ENCODE measurements at places on chromosomes 2 and 18.

DNA sequence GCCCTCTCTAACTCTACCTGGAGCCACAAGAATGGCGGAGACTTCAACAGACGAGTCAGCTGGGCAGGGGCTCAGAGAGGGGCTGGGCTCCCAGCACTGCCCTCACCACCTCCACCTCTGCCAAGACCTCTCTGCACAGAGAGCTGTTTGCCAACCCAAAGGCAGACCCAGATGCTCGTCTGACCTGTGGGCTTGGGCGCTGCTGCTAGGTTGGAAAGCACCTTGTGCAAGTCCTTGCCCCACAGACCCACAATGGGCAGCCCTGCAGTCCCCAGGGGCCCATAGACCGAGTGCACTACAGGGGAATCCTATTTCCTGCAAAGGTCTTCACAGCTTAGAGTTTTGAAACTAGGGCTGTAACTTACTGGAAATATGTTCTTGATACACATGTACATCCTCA, 13.3 kb downstream of the ACKR3 start:
- DNase-seq: no peak

DNA sequence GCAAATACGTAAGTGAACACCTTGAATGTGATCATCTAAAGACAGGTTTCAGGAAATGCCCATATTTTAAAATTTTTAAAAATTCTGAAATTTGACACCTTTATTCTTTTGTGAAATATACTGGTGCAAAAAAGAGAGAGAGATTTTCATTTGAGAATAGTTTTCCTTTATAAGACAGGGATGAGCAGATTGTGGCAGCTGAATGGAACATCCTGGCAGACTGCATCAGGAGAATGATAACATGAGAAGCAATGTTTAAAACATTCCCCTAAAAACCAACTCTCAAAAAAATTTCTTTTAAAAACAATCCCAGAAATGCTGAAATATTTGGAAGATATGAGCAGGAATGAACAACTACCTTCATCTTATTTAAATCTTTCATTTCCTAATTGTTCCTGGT, 744.8 kb upstream of the ID2 start:
- DNase-seq: no peak

- no peak for DNase-seq
These were observed 10.4 kb downstream of the DNAJC10 start for GRCh38 chr2:182726473-182726872.

DNA sequence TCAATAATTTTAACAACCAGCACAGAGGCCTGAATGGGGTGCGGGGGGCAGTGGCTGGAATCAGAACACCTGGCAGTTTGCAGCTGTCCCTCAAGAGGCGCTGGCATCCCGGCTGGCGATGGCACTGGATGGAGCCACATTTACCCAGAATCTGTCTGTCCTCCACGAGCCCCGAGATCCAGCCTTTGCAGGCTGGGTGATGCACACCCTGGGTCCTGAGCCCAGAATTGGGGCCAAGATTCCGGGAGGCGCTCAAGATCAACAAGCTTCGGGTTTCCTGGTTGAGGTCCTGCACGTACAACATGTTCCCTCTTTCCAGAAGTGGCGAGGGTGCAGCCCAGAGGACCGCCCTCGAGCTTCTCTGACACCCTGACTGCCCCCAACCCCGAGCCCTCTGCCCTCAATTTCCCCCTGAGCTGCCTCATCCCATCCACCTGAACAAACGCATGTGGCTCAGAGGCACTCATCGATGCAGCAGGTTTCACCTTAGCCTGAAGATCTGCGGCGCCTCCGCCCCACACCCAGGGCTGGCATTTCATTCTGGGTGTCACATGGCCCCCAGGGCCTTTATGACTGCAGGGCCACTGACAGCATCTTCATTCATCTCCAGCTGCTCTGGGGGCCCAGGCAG, 97.5 kb downstream of the TFCP2L1 start:
- DNase-seq: no peak

DNA sequence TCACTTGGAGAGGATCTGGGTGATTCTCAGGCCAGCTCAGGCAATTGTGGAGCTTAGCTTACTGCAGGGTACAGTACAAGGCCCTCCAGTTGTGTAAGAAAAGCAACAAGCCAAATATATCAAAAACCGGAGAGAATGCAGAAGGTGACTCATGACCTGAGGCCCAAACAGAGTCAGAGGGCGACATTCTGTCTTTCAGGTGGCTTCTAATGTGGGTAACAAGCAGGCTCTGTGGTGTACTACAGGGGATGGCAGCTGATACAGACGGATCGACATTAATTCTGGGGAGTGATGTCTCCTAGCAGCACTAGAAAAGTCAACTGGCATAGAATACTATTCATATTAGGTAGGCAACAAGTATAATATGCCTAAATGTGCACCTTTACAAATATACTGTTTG, 219.5 kb upstream of the SOX11 start:
- DNase-seq: no peak

DNA sequence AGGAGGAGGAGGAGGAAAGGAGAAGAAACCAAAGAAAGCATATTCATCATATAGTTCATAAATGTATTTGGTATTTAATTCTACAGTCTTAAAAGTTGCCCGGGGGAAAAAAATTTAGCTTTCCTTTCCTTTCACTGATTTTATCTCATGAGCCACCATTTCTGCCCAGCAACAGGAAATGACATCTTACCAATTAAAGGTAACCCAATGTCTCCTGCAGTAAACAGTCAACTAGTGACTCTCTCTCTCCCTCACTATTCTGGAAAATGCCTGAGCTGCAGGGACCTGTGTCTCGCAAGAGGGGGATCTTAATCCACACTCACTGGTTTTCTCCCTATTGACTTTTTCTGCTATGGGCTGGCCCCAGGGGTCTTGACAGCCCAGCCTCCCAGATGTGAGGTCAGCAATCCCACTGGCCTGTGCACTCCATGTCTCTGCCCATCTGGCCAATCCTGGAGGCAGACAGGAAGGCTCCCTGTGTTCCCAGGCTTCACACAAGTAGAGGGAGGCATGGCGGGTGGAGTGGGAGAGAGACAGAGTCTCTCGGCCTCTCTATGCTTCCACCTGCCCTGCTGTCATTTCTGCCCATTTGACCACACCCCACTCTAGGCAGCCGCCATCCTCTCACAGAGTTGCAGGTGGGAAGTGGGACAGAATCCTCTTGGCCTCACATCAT, 85.4 kb upstream of the CABLES1 start:
- no peak for DNase-seq

GRCh38 chr2:2083113-2083758, 247.8 kb downstream of the MYT1L start:
- no peak for DNase-seq

GRCh38 chr2:10497797-10498251, 49.7 kb upstream of the ODC1 start:
- peak; percentile 26 for DNase-seq

- no peak for DNase-seq
These were observed 15.7 kb upstream of the LYPD6 start for GRCh38 chr2:149314687-149315086.

GRCh38 chr2:96747061-96747617, 7.3 kb upstream of the LMAN2L start:
- DNase-seq: no peak

DNA sequence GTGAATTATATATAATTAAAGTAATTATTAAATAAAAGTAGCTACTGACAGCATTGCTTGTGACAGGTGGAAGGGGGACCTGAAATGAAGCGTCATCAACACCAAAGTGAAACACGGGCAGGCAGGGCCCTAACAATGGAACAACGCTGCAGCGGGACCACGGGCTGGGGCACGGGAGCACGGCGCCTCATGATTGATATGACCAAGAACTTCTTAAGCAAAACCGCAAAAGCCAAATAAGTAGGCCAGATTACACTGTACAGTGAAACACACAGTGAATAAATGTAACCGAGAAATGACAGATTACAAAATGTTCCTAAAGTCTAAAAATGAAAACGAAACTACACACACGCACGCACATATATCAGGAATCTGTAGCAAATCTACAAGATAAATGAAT, 81.4 kb downstream of the SNTG2 start:
- no peak for DNase-seq

GRCh38 chr2:69454976-69455375, 17.7 kb upstream of the NFU1 start:
- no peak for DNase-seq

GRCh38 chr2:151918308-151918707, 90.1 kb upstream of the ARL5A start:
- no peak for DNase-seq

GRCh38 chr18:78090584-78090983, 840.9 kb downstream of the GALR1 start:
- DNase-seq: no peak

- DNase-seq: no peak
These were observed 716.0 kb upstream of the REG3G start for GRCh38 chr2:78309460-78309859.

- no peak for DNase-seq
These were observed 1.6 kb upstream of the CEP192 start for GRCh38 chr18:12989397-12990122.

DNA sequence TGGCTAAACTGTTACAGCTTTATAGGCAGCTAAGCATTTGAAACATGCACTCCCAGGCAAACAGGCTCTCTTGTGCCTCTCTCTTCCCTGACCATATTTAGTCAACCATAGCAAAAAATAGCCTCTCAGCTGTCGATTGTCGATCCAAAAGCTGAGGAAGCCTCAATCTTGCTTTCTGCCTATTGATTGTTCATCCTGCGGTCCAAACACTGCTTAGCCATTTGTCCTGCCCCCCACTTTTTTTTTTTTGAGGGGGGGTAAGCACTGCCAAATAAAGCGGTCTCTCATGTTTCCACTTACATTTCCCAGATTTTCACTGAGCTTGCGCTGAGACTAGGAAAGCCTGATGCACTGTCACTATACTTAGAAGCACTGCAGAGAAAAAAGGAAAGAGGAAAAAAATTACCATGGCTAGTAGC, 90.8 kb downstream of the MIB1 start:
- no peak for DNase-seq

GRCh38 chr2:206116278-206116677, 30.3 kb upstream of the INO80D start:
- DNase-seq: no peak

- no peak for DNase-seq
These were observed 114.7 kb downstream of the FAM117B start for GRCh38 chr2:202749477-202749876.

GRCh38 chr2:53958443-53958842, 12.3 kb downstream of the PSME4 start:
- DNase-seq: no peak

DNA sequence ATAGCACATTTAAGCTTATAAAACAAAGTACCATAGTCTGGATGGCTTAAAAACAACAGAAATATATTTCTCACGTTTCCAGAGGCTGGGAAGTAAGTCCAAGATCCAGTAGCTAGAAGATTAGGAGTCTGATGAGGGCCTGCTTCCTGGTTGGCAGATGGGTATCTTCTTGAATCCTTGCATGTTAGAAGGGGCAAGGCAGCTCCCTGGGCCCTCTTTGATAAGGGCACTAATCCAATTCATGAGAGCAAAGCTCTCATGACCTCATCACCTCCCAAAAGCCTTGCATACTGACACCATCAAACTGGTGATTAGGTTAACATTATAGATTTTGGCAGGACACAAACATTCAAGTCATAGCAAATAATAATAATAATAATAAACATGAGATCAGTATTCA, 146.4 kb downstream of the CCDC102B start:
- DNase-seq: no peak

GRCh38 chr2:152718909-152719645, 657 bp downstream of the ARL6IP6 start:
- DNase-seq: no peak

DNA sequence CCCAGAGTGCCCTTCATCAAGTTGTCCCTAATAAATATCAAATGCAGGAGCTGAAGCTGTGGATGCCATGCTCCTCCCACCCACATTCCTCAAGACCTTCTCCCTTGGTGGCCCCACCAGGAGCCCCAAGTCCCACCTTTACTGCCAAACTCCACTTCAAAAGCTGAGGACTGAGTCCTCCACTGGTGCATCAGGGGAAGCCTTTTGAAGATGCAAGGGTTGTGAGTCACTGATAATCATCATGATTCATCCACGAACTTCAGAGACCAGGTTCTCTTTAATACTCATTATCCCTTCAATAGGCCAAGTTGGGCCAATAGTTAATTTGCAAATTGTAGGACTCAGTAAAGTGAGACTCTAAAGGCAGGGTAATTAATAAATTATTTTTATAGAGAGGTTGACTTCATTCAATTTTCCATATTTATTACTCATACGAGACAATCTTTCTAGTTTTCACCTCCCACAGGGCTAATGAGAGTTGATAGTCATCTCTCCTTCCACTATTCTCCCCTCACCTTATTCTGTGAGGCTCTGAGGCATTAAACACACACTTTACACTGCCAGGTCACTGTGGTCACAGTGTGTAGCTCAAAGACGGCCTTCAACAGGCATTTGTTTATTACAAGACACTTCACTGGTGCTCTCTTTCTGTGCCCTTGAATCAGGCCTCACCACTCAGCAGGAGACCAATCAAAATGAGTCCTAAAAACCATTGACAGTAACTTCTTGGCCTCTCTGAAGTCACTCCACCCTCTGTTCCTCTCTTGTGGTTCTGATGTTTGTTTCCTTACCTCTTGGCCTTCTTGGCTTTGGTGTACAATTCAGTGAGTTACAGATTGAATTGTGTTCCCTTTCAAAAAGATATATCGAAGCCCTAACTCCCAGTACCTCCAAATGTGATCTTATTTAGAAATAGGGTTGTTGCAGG, 99.9 kb downstream of the TRIB2 start:
- no peak for DNase-seq

DNA sequence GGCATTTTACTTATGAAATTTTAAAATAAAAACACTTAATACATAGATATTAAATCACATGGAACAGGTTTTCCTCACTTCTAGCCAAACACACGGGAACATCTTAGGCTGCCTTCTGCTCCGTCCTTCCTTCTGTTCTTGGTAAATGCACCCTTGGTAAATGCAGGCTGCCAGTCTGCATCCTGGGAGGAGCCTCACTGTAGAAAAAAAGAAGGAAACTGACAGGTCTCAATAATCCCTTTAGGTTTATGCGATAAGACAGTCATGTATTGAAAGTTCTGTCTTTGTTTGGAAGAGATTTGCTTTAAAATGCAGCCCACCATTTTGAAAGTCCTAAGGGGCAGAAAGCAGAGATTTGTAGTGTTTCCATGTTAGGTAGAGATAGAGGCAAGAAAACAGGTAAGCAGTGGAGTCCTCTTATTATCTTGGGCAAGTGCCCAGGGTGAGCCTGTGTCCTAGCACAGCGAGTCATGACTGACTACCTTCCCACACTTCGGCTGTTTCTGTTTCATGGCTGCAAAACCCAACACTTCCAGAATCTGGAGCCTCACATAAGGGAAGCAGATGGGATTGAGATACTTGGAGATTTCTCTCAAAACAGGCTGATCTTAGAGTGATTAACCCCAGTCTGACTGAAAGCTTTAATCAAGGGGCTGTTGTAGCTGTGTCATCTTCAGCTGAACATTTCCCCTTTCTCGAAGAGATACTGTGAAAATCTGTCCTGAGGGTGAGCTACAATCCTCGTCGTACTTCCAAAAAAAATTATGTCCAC, 131.4 kb upstream of the MAP3K20 start:
- DNase-seq: no peak

GRCh38 chr2:54755641-54756326, 32.3 kb downstream of the EML6 start:
- no peak for DNase-seq

All from frontal cortex (tissue), 4 donors.